Spinal cord (tissue), 10 donors: ENCODE measurements at places on chromosomes 1 and 21. TPM values are rescaled to one million over a fixed set of nuclear protein-coding genes. Genes with fewer than 3 reads are reported as not detected.

The TBX15 gene
- 30.6 TPM for total RNA-seq

The NUDT4B gene
- total RNA-seq = 2.8 TPM

The CD58 gene
- 14.5 TPM for total RNA-seq

The GBP4 gene
- 3.3 TPM for total RNA-seq

The CYP4Z1 gene
- 2.5 TPM for total RNA-seq

The IGSF5 gene
- total RNA-seq = 5.3 TPM

The PYHIN1 gene
- not detected for total RNA-seq

The VHLL gene
- total RNA-seq = 0.50 TPM

The VANGL2 gene
- 9.1 TPM for total RNA-seq

The BNIPL gene
- 0.20 TPM for total RNA-seq

The ZNF683 gene
- not detected for total RNA-seq

The PRAMEF15 gene
- total RNA-seq = not detected

The ZBTB8B gene
- 3.1 TPM for total RNA-seq

The TEDDM1 gene
- not detected for total RNA-seq

The SDHC gene
- total RNA-seq = 36.8 TPM

The EFNA1 gene
- total RNA-seq = 14.8 TPM

The GJA8 gene
- not detected for total RNA-seq

The CDK11A gene
- 6.8 TPM for total RNA-seq

The OR2T4 gene
- not detected for total RNA-seq

The ADAMTS5 gene
- 20.1 TPM for total RNA-seq

The C1QTNF12 gene
- 10.4 TPM for total RNA-seq

The IL19 gene
- total RNA-seq = not detected

The AKR7A3 gene
- total RNA-seq = 2.0 TPM

The LAMC1 gene
- 174 TPM for total RNA-seq

The PTPRF gene
- 51.0 TPM for total RNA-seq

The DIO1 gene
- 0.11 TPM for total RNA-seq

The IL23R gene
- total RNA-seq = 0.06 TPM

The CLDN17 gene
- total RNA-seq = not detected

The TMEM240 gene
- total RNA-seq = 12.3 TPM

The CBR3 gene
- 2.0 TPM for total RNA-seq

The LAMB3 gene
- total RNA-seq = 0.89 TPM

The CFHR2 gene
- not detected for total RNA-seq

The NPR1 gene
- total RNA-seq = 6.3 TPM

The PYGO2 gene
- total RNA-seq = 12.7 TPM

The NUCKS1 gene
- 254 TPM for total RNA-seq

The F11R gene
- 9.5 TPM for total RNA-seq

The CASZ1 gene
- 6.0 TPM for total RNA-seq

The ADAMTS1 gene
- total RNA-seq = 20.5 TPM

The OPTC gene
- total RNA-seq = not detected

The SH3BGR gene
- 6.2 TPM for total RNA-seq

The TRIM67 gene
- total RNA-seq = 5.2 TPM

The RAD54L gene
- total RNA-seq = 3.9 TPM

The OR10Z1 gene
- not detected for total RNA-seq

The PWP2 gene
- total RNA-seq = 4.2 TPM

The CDKN2C gene
- total RNA-seq = 18.9 TPM

The TRNAU1AP gene
- 20.9 TPM for total RNA-seq

The PRDM16 gene
- 8.1 TPM for total RNA-seq

The PDE9A gene
- total RNA-seq = 13.4 TPM

The LENEP gene
- 0.22 TPM for total RNA-seq

The NR0B2 gene
- not detected for total RNA-seq

The WDR64 gene
- total RNA-seq = not detected

The SHISAL2A gene
- 0.30 TPM for total RNA-seq

The RXRG gene
- 9.0 TPM for total RNA-seq

The PLA2G2A gene
- total RNA-seq = 0.40 TPM

The UQCRH gene
- 326 TPM for total RNA-seq
